NCI-H226 (cell line): ENCODE measurements at places on chromosomes 3 and 15.
A peak's percentile ranks its signal among the peaks of the same experiment; 100 is the strongest.

GRCh38 chr15:28058082-28058481 is 41.0 kb downstream of the OCA2 start:
- no peak for DNase-seq

DNA sequence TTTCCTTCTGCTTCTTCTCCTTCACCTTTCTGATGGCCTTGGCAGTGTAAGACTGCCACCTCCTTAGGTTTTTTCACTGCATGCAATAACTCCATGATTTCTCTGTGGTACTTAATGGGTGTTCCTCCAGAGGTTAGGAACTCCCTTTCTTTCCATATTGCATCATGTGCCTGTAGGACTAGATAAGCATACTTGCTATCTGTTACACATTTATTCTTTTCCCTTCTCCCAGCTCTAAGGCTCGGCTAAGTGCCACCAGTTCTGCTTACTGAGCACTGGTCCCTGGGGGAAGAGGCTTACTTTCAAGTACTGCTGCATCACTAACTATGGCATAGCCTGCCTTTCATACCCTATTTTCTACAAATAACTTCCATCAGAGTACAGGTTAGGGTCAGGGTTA is 351.8 kb downstream of the OTOL1 start:
- no peak for DNase-seq

DNA sequence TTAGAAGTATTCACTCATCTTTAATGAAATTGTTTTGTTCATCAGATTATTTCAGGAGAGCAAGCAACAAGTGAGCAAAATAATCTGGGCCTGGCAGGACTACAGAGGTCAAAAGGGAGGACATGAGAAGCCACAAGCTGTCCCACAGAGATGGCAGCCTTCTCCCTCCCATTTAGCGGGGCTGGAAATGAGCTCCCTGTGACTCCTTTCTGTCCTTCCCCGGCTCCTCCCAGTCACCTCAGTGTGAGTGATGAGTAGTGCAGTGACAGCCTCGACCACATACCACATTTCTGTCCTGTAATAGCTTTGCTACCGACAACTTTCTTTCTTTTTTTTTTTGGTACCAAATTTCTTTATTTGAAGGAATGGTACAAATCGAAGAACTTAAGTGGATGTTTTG is 38.0 kb downstream of the RAB7A start:
- no peak for DNase-seq

GRCh38 chr3:189827108-189827507 is 195.9 kb downstream of the TP63 start:
- DNase-seq, result no peak

DNA sequence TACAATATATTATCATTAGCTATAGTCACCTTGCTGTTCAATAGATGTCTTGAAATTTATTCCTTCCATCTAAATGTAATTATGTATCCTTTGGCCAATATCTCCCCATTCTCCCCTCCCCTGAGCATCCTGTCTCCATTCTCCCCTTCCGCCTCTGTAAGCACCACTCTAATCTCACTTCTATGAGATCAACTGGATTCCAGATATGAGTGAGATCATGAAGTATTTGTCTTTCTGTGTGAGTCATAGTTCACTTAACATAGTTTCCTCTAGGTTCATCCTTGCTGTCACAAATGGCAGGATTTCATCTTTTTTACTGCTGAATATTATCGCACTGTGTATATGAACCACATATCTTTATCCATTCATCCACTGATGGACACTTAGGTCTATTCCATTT is 148.8 kb upstream of the NDN start:
- DNase-seq, result no peak

GRCh38 chr3:177776661-177777101 is 579.4 kb upstream of the TBL1XR1 start:
- peak; percentile 76 for DNase-seq

DNA sequence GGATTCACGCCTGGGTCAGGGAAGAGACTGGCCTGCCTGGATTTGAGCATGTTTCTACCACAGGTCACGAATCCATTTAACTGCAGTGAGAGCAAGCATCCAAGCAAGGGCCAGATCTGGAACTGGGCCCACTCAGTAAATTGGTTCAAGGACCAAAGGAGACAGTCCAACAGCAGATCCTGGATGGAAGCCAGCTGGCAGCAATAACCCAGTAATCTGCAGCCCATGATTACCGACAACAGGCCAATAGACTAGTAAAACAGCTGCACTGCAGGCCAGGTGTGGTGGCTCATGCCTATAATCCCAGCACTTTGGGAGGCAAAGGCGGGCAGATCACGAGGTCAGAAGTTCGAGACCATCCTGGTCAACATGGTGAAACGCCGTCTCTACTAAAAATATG is 11.8 kb downstream of the SAMD7 start:
- DNase-seq, result no peak

DNA sequence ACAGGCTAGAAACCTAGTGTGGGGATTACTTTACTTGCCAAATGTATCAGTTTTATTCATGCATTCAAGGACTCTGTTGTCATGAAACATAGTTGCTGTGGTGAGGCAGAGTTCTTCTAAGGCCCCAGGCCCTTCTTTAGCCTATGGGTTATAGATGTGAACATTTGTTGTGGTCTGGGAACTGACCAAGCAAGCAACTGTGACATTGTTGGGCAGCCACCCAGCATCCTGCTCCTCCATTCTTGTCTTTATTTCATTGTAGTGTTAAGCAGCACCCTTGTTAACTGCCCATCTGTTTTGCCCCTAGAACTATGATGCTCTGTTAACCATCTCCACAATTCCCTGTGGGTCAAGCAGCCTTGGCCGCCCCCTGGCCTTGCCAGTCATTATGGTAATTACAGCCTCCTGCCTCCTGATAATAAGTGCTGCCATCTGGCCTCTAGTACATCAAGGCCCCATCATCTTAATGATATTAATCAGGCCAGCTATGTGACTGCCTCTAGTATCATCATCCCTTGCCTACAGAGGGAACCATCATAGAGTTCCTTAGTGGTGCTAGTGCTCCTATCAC is 12.2 kb upstream of the IFT57 start:
- DNase-seq, result no peak

DNA sequence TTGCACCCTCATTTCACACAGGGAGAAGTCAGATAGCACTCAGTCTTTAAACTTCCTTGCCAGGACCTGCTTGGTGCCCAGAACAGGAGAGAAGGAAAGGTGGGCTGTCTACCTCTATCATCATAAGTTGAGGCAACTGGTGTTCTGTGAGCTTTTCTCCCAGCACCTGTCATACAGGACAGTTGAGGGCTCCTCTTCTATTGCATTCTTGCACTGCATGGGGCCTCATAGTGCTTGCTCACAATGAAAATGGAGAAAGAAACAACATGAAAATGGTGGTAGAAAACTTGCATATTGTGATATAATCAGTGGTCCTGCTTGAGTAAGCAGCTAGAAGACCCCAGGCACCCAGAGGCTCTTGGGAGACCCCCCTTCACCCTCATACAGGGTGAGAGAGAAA is 311.7 kb upstream of the GOLIM4 start:
- no peak for DNase-seq

DNA sequence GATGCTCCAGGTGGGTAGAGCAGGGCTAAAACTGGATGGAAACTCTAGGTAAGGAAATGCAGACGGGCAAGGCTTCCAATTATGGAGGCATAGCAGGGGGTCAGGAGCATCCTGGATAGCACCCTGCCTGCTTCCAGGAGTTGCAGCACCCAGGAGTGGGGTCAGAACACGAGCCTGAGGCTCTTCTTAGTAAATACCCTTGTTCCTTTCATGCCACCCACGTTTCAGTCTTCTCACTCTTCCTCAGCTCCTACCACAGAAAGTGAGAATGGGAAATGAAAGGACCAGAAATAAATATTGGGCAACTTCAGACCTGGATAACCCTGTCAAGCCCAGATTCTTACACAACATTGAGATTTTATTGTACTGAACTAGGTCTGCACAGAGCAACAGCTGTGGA is 16.4 kb downstream of the CCR1 start:
- DNase-seq, result no peak

GRCh38 chr3:111112913-111113312 is 41.3 kb downstream of the NECTIN3 start:
- DNase-seq, result no peak

DNA sequence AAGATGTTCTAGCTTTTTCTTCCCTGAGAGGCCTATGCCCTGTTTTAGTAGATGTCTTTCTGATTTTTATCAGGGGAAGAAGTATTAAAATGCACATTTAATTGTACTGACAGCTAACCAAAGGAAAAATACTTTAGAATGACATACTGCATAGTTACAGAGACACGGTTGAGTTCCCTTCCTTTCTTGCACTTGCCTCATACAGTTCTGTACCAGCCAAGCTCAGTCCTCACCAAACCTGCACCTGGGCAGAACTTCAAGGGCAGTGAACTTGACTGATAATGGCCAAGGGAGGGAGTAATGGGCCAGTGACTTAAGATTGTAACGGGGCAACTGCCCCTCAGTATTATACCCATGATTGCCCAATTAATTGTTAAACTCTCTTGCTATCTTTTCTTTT is 34.1 kb upstream of the RASGRP1 start:
- DNase-seq, result no peak

GRCh38 chr3:30964612-30965011 is 70.2 kb upstream of the GADL1 start:
- DNase-seq, result no peak

DNA sequence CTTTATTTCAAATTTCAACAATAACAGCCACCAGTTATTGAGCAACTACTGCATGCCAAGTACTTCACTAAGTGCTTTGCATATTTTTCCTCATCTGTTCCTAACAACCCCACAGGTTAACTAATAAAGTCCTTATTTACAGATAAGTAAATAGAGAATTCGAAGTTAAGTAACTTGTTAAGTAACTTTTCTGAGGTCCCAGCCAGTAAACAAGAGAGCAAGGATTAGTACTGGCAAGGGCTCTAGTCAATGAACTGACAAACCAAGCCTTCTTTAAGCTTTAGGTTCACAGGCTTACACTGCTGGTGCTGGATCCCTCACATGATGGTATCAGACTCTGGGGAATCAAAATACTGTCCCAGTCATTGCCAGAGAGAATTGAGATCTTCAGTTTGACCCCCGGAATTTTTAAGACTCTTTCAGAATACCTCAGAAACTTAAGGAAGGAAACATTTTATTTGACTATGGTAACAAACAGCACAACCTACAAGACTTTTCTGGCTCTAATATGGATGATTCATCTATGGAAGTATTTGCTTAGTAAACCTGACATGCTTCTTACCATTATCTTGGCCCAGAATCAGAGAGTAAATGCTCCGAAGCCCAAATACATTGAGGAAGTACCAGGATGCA is 16.5 kb downstream of the EMC3 start:
- DNase-seq, result peak; percentile 88

DNA sequence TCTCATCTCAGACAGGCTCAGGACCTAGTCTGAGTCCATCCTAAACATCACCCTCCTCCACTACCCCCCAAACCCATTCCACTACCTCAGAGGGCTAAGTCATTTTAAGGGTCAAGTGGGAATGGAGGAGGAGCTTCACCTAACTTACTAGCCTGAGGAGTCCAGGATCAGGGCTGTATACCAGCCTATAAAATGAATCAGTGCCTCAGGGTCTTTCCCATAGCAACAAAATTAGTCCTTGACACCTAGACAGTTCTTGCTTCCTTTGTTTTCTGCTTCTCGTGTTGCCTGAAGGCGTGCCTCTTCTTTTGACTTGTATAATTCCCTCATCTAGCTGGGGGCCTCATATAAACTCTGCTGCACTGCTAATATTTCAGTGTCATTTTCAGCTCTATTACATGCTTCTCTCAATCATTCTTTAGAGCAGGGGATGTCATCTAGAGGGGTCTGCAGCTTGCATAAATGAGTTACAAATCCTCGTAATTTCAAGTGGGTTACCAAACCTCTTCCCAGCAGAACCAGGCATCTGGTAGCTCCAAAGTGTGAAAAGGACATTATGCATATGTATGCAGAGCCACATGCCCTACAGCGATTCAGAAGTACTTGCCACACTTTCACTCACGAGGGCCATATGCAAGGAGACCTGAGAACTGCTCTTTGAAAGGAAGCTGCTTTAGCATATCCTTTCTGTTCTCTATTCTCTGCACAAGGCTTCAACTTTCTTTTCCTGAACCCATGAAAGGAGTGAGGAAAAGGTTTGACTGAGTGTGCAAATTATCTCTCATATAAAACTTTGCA is 311.7 kb upstream of the SEMA6D start:
- no peak for DNase-seq

- DNase-seq, result peak; percentile 54
These were observed 25.6 kb upstream of the FAM174B start for GRCh38 chr15:92681141-92681631.

GRCh38 chr3:78129707-78130106 is 1089.8 kb downstream of the ROBO2 start:
- no peak for DNase-seq

DNA sequence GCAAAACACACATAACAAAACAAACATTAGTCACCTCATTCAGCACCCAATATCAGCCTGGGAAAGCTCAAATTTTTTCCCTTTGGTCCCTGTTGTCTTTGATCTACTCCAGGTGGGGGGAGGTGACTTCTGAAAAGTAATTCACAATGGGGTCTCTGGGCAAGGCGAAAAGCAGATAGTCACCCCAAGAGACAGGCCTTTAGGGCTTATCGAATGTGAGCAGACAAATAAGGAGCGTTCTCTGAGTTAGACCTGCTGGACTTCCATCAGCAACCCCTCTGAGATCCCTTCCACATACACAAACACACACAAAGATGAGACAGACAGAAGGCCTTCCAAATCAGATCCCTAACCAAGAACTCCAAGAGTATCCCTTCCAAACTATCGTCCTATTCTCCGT is 171.0 kb upstream of the SMAD3 start:
- no peak for DNase-seq

DNA sequence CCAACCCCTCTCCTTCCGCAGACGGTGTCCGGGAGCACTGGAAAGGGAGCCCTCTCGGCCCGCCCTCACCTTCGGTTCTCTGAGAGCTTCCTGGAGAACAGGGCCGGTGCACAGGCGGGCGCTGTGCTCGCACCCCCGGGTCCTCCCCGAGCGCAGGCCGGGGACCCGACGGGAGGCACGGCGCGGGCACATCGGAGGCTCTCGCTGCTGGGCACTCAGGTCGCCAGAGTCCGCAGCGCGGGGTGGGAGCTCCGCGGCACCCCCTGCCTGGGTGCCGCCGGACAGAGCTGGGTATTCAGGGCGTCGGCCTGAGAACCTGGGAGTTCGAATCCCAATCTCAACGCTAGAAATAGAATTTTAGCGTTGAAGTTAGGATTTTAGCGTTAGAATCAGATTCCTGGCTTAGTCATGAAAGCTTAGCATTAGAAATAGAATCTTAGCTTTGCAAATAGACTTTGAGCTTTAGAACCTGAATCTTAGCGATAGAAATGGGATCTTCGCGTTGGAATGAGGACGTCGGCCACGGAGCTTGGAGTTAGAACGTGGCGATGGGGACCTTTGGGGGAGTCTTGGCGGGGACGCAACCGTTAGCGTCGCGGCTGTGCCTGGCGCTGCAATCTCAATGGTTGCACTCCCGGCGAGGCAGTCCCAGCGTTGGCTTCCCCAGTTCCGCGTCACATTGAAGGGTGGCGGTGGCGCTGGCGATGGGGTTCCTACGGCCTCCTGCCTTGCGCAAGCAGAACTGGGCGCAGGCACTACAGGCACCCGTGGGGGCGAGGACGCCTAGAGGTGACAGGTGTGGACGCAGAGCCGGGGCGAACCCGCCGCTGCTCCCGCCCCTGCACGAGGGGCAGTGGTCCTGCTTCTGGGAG is 549 bp downstream of the TRH start:
- no peak for DNase-seq
